Stimulated activated CD4-positive, alpha-beta T cell treated with anti-CD3 and anti-CD28 coated beads, Interleukin-15, amount 100 ng/mL, for 48 hours (primary cell): ENCODE measurements at places on chromosomes 5 and 9.

- no peak for DNase-seq
Measured at GRCh38 chr9:21590058-21590996, 108.2 kb upstream of the IFNE start.

DNA sequence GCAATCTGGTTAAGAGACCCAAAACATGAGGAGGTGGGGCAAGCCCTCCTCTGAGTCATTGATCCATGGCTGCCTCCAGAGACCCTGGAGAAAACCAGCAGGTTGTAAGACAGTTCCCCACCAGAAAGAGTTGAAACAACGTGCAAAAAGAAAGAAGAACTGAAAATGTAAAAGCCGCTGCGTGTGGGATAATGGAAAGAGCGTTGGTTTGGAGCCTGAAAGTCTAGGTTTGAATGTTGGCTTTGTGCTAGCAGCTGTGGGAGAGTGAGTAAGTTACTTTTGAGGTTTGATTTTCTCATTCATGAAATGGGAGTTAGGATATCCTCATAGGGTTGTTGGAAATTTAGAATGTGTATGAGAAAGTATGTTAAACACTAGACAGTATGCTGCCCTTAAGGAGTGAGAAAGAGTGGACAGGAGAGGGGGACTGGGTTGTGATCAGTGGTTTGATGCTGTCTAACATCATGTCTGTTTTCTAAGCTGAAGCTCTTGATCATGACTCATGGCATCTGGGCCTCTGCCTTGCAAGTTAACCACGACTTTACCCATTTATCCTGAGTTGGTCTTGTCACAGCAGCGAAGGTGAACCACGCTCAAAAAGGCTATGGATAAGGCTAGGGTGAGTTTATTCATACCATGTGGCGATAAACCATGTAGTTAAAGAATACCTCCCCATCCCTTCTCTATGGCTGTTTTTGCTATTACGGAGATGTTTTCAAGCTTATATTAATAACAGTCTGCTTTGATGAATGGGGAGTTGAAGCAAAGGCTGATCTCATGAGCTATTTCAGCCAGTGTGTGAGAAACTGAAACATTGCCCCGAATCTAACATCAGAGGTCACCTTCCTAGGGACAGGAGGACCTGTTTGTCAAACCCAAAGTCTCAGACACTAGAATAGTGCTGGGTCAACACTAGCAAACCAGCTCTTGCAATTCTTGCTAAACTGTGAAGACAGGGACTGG, 41.3 kb downstream of the ZNF366 start:
- DNase-seq = no peak

GRCh38 chr5:67588389-67588788, 391.8 kb upstream of the CD180 start:
- DNase-seq = no peak

GRCh38 chr5:90932052-90932699, 373.6 kb downstream of the ADGRV1 start:
- DNase-seq = peak; percentile 15

- no peak for DNase-seq
Measured at GRCh38 chr5:178545176-178545575, 45.0 kb downstream of the COL23A1 start.
